Colonic mucosa (tissue), 4 donors: ENCODE measurements at places on chromosomes 3 and 15. TPM values are rescaled to one million over a fixed set of nuclear protein-coding genes. Genes with fewer than 3 reads are reported as not detected.

DNA sequence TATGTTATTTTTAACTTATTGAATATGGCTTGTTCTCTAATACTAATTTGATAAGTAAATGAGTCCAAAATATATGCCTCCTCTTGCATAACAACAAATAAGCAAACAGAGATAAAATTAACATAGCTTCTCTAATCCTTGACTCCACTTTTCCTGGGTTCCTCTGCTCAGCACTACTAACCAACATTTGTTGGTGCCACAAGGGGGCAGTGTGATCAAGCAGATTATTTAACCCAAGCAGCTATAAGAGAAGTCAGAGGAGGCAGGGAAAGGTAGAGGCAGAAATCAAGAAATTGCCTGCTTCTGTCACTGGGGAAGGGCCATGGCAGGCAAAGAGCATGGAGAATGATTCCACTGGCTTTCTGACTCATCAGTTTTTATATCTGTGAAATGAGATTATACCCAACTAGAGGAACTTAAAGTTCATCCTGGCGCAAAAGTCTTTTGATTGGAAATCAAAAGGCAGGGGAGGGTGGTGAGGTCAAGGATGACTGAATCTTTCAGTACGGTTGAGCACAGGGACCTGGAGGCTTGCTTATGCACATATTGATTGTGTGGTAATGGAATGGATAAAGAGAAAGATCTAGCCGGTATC is 152.2 kb downstream of the IGSF11 start:
- peak; percentile 66 for DNase-seq

SLCO3A1 gene
- total RNA-seq, result 24.6 TPM

FBXO40 gene
- total RNA-seq, result not detected

DNA sequence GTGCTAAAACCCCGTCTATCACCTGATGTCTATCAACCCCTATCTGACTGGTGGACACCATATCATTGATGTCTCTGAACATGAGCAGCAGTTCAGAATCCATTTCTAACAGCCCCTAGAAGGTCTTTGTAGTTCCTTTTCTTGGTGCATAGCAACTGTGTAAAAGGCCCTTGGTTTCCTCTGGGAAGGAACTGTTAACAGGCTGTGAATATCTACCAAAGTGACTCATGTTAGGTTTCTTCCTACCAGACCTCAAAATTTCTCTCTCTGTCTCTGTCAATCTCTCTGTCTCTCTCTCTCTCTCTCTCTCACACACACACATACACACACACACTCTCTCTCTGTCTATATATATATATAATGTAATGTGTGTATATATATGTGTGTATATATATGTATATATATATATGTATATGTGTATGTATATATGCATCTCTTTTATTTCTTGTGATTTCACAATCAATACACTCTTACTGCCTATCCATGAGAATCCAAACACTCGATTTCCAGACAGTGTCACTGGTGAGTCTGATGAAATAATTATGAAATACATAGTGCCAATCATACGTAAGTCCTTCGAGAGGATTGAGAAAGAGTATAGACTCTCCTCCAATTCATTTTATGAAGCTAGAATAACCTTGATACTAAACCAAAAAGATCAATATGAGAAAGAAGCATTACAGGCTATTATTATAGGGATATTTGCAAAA is 335.9 kb upstream of the SLCO3A1 start:
- no peak for DNase-seq

DNA sequence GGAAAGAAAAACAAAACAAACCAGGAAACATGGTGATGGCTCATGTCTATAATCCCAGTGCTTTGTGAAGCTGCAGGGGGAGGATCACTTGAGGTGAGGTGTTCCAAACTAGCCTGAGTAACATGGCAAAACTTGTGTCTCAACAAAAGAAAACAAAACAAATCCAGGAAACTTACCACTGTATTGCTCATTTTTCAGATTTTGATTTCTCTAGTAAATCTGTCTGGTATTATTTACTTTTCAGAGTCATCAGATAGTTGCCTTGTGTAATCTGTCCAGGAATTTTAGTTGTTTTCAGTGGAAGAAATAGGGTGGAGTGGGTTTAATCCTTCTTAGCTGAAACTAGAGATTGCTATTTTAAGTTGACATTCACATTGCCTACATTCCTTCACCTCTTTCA is 91.8 kb upstream of the ALCAM start:
- no peak for DNase-seq

DNA sequence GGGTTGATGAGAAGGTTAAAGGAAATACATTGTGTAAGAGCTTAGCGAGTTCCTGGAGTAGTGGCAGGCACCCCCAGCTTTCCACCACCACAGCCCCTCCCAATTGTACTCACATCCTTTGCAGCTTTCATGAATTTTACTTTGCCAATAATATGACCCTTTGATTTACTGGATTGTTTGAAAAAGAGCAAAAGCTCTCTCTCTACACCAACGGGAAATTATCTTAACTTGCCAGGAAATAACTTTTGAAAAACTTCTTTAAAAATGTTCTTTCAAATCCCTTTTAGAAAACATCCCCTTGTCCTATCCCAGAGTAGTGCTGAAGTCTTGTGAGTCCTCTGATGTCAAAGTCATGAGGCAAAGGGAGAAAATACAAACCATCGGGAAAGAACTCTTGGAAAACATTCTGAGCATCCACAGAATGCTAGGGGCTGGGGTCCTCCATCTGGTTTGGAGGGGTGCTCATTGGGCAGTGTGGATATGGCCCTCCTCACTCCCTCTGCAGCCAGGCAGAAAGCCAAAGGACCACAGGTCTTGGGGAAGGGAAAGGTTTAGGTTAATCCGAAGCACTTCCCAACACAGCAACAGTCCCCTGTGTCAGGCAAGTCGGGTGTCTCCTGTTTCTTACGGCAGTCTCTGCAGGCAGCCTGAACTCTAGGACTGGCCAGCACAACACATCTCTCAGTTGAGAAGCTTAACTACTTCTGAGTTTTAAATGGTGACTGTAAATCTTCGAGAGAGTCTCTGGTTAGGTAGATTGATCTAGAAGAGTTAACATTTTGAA is 36.5 kb downstream of the BOC start:
- no peak for DNase-seq

DNA sequence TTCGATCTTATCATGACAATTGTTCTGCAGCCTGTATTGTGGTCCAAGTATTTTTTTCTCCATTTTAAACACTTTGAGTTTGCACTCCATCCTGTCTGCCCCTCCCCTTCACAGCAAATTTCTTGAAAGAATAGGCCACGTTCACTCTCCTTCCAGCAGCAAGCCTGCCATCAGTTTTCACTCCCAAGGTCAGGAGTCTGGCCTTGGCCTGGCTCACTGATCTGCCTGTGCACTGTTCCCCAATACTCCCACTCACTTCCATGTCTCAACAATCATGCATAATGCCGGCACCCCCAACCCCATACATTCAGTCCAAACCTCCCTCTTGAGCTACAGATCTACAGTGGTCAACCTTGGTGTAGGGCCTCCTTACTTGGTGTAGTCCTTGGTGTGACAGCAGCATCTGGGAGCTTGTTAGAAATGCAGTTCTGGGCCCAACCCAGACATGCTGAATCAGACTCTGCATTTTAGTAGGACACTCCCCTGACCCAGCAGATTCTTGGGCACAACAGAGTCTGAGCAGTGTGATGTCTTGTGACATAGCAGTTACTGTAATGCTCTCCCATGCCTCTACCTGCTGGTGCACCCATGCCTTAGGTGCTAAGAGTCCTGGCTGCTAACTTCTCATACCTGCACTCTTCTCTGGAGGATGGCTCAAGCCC is 58.3 kb upstream of the XCR1 start:
- no peak for DNase-seq

PAQR5 gene
- 71.1 TPM for total RNA-seq

DNA sequence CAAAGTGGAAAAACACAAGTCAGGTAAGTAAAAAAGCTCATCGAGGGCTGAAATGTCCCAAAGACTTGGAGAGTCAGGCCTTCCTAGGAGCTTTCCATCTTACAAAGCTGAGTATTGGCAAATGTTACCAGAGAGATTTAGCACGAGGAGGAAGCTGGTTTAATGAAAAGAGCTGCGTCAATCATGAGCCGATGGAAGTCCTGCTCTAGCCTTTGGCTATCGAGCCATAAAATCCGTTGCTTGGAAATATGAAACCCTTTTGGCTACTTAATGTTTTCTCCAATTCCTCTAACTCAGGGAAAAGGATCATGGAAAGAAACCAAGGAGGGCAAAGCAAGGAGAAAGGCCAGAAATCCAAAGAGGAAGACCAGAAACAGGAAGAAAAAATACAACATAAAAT is 1074.6 kb downstream of the FHIT start:
- no peak for DNase-seq

DNA sequence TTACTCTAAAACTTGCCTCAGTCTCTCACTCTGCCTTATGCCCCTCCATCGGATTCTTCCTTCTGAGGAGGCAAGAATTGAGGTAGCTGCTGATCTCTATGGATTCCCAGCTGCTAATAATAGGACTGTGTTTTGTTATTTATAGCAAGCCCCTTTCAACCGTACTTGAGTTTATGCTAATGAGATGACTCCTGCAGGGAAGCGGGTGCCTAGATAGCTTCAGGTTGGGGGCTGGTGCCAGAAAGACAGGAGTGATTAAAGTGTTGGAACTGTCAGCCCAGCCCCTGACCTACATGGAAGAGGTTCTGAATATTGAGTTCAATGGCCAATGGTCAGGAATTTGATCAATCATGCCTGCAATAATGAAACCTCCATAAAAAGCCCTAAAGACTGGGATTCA is 21.8 kb upstream of the LIMD1 start:
- DNase-seq, result no peak

GRCh38 chr15:36218991-36219390 is 360.4 kb upstream of the CDIN1 start:
- no peak for DNase-seq

GRCh38 chr3:151109286-151109800 is 23.9 kb downstream of the MED12L start:
- no peak for DNase-seq

GRCh38 chr15:89677381-89677780 is 1.8 kb downstream of the PLIN1 start:
- peak; percentile 5 for DNase-seq

ITGA11 gene
- total RNA-seq, result 2.4 TPM

INSYN1 gene
- 0.32 TPM for total RNA-seq

DNA sequence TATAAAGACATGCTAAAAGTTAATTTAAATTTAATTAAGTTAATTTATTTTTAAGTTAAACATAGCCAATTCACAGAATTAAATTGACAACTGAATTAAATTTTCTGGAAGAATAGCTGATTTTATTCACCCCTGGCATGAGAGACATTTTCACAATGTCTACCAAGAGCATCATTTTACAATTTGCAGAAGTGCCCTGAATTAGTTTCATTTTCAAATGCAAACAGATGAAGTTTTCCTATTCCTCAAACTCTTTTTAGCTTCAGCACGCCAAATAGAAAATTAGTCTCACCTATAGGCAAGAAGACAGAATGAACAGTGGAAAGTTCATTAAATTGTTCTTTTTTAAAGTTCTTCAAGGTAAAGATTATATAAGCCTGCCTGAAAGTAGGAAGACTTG is 259.3 kb downstream of the ZBBX start:
- no peak for DNase-seq

DNA sequence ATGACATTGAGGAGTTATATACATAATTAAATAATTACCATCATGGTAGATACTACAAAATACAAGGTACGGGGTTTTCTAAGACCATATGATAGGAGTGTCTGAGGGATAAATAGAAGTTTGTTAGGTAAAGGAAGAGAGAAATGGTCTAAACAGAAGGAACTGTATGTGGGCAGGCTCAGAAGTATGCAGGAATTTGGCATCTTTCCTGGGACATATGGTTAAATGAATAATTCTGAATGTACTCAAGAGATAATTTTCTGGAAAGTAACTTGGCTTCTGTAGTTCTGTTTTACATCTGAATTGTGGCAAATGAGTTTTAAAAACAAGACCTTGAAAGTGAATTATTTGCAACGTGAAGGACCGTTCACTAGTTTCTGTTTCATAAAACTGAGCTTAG is 17.5 kb downstream of the LMCD1 start:
- DNase-seq, result no peak

GRCh38 chr3:46097691-46098241 is 70.5 kb upstream of the XCR1 start:
- DNase-seq, result no peak

DNA sequence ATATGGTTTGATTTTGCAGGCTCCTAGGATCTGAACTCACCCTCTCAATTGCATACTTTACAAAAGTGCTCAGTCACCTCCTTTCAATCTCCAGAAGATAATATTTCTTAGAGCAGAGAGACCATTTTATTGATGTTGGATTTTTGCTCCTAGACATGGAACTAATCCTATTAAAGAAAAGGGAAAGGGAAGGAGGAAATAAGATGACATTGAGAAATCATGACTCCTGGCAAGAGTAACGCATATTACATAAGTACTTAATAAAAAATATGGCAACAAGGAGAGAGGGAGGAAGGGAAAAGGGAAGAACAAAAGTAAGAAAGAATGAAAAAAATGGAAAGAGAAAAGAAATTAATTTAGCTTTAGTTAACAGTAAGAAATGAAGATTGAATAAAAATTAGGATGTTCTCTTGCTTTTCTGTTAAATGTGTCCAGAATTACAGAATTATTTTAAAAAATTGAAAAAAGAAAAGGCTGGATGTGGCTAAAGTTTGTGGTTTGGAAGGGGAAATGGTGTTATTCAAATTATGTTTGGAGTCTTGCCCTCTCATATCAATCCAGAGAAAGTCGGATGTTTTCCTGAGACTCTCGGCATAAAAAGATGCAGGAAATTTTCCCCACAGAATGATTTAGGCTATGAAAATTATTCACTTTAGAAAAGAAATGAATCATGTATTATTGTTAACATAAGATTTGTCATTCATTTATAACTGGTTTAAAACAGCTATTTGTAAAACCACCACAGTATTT is 474.0 kb downstream of the FGF12 start:
- no peak for DNase-seq

DNA sequence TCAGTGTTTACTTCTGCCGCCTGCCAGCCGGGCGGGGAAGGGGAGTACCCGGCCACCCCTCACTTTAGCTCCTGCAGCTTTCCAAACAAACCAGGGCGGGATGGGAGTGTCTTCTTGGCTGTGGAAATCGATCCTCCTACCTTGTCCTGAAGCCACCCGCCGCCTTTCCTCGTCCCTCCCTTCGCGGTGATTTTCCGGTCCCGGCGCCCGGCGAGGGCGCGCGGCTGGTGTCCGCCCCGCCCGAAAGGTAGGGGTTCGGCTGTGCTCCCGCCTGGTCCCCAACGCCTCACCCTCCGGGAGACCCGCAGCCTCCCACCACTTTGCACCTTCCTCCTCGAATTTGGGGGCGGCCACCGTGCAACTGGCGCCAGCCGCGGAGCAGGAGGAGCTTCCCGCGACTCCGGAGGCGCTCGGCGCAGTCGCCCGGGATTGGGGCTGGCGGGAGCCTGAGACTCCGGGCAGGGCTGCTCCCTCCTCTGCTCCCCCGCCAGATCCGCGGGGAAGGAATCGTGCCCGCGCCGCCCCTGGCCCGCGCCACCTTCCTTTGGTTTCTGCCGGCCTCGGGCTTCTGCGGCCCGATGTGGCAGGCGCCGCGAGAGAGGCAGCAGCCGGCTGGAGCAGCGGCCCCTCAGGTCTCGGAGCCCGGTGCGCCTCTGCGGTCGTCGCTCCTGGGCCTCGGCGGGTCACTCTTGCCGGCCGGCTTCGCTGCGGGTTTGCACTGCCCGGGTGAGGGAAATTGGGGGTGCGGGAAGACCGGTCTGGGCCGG is 30.7 kb upstream of the ST3GAL6 start:
- peak; percentile 43 for DNase-seq

MYLK gene
- total RNA-seq, result 58.8 TPM

RETNLB gene
- total RNA-seq, result 101 TPM

CHRM5 gene
- not detected for total RNA-seq

- no peak for DNase-seq
Observed at GRCh38 chr3:37957539-37957936, 33.0 kb upstream of the VILL start.

TP63 gene
- not detected for total RNA-seq

KLHL25 gene
- total RNA-seq, result 12.7 TPM
